ENCODE measurements at places on chromosomes 12 and 14.
A peak's percentile ranks its signal among the peaks of the same experiment; 100 is the strongest.

DNA sequence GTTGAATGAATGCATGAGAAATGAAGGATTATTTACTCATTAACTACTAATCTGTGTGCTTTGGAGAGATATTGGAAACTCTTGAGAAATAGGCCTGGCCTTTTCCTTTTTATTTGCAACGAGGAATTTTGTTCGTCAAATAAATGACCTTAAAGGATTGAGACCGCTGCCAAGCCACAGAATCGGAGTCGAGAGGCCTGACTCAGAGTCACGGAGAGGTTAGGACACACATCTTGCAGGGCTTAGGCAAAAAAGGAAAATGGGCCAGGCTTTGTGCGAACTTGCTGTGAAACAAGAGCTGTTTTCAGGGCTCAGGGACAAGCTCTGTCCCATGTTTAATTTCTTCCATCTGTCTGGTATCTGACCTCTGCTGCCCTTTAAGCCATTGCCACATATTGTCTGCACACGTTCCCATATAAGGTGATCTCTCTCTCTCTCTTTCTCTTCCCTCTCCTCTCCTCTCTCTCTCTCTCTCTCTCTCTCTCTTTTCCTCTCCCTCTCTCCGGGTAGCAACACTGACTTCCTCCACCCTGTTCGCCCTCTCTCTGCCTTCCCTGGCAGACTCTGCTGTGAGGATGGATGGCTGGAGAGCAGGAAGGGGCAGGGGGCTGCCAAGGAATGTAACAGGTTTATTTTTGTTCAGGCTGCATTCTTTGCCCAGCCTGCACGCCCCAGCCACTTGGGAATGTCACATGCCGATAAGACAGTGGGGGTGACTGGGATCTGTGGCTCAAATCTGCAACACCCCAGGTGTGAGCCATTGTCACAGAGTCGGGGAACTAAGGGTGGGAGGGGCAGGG is 14.9 kb upstream of the IFT81 start:
- DNase-seq: no peak

DNA sequence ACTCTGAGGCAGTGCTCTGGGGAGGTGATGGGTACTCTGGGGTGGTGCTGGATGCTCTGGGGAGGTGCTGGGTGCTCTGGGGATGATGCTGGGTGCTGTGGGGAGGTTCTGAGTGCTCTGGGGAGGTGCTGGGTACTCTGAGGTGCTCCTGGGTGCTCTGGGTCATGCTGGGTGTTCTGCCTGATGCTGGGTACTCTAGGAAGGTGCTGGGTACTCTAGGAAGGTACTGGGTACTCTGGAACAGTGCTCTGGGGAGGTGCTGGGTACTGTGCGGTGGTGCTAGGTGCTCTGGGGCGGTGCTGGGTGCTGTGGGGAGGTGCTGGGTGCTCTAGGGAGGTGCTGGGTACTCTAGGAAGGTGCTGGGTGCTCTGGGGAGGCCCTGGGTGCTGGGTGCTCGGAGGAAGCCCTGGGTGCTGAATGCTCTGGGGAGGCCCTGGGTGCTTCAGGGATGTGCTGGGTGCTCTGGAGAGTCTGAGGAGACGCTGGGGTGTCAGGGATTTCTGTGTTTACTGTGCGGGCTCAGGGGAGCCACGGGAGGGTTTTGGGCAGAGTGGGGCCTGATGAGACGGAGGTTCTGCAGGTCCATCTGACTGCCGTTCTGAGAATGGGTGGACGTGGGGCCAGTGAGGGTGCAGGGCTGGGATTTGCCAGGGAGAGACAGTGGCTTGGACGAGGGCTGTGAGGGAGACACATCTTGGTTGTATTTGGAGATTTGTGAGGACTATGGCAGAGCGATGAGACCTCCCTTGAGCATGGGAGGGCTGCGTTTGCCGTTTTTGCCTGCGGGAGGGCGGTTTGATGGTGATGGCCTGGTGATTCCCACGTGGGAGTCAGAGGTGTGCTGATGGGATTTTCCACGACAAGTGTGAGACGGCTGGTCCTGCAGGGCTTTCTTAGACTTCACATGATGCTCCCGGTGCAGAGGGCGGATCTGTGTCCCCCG is 30.0 kb downstream of the MMP17 start:
- DNase-seq: no peak

- no peak for DNase-seq
Measured at GRCh38 chr12:95721320-95721719, 69.2 kb downstream of the NTN4 start.

- no peak for DNase-seq
Measured at GRCh38 chr12:121107681-121108080, 25.0 kb upstream of the P2RX7 start.

DNA sequence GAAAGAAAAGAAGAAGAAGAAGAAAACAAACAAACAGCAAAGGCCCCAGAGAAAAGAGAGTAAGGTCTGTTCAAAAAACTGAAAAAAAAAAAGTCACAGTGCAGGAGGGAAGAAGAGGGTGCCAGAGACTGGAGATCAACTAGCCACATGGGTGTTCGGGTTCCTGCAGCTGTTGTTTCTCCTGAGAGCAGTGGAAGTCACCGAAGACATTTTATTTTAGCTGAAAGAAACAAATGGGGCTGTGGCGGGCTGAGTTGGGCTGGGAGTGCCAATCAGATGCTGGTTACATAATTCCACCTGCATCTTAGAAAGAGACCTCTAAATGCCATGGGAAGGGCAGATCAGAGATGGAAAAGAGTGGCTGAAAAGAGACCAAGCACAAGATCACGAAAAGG is 33.9 kb downstream of the ACTN1 start:
- no peak for DNase-seq

- no peak for DNase-seq
Measured at GRCh38 chr12:92224685-92225331, 79.2 kb upstream of the BTG1 start.

DNA sequence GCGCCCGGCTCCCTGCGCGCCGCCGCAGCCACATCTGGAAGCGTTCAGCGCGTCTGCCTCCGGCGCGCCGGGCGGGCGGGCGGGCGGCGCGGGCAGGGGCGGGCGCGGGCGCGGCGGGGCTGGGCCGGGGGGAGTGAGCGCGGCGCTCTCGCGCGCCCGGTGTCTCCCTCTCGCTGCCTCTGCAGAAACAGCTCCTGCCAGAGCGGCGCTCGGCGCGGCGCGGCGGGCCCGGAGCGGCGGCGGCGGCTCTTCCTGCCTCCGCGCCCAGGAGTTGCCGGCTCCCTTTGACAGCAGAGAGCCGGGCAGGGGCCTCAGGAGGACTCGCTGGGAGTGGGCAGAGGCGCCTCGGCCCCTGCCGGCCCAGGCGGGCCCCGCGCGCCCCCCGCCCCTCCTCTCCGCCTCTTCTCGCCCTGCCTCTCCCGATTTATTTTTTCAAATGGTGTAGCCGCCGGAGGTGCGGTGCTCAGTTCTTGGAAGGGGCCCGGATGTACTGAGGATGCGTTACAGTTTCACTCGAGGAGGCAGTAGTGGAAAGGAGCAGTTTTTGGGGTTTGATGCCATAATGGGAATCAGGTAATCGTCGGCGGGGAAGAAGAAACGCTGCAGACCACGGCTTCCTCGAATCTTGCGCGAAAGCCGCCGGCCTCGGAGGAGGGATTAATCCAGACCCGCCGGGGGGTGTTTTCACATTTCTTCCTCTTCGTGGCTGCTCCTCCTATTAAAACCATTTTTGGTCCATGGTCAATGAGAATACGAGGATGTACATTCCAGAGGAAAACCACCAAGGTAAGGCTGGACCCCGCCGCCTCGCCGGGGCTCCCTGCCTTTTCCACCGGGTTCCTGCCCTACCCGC is at the start of gene CACNA1C:
TSS of gene CACNA1C (plus strand) at position 162 of the 853 bp plus-strand sequence. CDS start at position 738, 576 bp downstream.
- DNase-seq: peak; percentile 60

DNA sequence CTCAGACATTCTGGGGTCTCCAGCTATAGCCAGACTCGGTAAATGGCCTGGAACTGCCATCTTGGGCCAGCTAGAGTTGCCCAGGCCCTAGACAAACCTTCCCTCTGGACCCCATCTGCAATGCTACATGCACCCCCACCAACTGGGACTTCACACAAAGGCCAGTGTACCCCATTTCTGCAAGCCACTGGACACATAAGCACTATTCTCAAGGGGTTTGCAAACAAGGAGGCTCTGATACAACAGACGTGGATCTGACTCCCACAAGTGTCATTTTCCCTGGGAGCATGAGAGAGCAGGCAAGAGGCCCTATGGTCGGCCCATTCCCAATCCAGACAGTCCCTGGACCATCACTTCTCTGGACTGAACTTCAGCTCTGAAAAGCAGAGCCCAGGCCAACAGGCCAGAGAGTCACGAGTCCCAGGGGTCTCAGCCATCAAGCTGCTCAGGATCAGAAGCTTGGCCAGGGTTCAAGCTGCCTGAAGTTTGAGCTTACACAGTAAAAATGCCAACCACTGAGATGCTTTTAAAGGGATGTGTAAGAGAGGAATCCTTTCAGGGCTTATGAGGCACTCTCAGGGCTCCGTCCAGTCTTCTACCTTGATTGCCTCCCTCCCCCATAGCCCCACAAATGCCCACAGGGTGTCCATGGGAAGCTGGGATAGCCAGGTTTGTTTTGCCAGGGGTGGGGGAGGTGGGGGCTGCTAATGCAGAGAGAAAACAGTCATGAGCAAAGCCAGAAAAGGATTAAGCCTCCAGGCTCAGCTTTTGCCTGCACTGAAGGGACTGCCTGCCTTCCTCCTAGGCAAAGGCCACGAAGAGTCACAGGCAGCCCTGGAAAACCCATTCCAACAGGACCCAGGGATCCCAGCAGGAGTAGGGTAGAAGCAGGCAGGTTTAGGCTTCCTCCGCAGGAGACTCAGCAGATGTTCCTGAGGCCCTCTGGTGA is 31.7 kb upstream of the PNMA1 start:
- no peak for DNase-seq

DNA sequence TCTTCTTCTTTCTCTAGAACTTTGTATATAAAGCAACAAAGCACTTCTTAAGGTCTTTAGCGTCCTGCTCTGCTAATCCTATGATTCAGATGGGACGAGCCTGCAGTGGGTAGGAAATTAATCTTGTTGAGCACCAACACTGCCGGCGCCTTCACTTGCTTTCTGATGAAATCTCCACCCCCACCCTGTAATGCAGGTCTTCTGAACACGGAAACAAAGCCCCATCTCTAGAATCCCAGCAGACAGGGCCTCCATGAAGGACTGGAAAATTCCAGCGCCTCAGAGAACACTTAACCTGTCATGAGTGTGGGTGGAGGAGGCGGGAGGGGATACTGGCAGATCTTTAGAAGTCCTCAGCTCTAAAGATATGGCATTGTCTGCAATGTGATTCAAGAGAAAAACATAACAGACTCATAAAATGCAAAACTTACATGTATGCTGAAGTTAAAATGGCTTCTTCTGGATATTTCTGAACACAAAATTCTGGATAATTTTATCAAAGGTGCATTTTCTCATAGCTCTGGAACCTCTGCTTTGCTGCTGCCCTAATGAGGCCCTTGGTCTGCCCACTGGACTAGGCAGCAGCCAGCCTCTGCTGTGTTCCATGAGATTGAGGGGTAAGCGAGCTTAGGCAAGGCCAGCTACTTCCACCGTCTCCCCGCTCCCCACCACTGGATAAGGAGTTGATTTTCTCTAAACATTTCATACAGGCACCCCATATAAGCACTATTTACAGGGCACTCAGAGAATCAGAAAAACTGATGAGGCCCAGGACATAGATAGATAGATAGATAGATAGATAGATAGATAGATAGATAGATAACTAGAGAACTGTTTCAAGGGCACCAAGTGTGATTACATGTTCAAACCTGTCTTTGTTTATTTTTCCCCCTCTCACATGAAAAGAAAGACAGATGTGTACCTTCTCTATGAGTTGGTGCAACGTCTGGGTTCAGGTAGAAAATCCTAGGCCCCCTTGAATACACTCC is 43.1 kb downstream of the ZFP36L1 start:
- no peak for DNase-seq

GRCh38 chr12:101552277-101552676 is 42.5 kb upstream of the MYBPC1 start:
- no peak for DNase-seq

DNA sequence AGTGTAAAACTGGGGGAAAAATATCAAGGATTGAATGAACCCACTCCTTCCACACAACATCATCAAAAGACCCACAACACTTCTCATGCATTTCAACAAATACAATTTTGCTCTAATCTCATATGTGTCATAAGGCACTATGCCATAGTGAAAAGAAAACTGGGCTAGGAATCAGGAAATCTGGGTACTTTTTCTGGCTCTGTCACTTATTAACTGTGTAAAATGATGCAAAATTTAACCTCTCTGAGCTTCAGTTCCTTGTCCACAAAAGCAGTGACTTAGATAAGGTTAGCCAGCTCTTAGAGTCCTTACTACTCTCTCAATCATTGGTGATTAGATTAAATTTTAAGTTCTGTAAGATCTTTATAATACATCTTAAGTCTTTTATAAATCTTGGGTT is 250.5 kb upstream of the SOX5 start:
- no peak for DNase-seq

- DNase-seq: no peak
Measured at GRCh38 chr14:75493592-75494087, 28.6 kb upstream of the BATF start.

DNA sequence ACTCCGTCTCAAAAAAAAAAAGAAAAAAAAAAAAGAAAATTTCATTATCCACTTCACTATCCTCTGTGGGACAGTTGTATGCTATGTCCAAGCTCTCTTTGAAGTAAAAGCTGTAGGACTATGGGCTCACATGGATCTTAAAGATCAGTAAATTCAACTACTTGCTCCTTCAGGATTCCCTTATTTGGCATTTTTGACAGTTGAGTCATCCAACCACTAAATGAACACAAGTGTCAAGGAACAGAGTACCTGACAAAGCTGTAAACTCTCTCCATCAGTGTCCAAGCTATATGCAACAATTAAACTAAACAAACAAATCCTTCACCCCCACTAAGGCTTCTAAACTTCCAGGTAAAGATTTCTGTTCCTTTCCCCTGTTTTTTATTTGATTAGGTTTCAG is 177.0 kb downstream of the CEP128 start:
- DNase-seq: no peak

GRCh38 chr12:20946732-20947131 is 136.2 kb downstream of the SLCO1B3 start:
- peak; percentile 13 for DNase-seq

GRCh38 chr14:83874662-83875061 is 1655.3 kb upstream of the FLRT2 start:
- DNase-seq: no peak

GRCh38 chr12:46131732-46132469 is 136.9 kb downstream of the SLC38A1 start:
- peak; percentile 9 for DNase-seq

DNA sequence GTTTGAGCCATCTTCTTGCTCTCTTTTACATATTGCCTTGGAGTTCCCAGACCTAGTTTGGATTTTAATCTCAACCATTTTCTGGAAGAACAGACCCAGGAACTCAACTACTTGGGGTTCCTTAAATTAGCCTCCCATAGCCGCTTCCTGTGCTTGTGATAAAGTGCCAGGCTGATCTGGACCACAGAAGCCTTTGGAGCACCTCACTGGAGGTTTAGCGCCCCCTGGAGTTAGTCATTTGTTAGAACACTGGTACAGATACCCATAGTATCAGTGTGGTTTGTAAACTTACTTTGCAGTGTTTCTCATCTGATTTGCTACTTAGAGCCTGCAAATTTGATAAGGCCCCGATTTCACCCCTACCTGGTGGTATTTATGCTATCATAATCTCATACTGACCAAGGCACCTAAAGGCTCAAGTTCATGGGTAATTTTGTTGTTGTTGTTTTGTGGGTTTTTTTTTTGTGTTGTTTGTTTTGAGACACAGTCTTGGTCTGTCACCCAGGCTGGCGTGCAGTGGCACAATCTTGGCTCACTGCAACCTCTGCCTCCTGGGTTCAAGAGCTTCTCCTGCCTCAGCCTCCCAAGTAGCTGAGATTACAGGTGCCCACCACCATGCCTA is 3.7 kb downstream of the UNC119B start:
- peak; percentile 68 for DNase-seq

- no peak for DNase-seq
Measured at GRCh38 chr14:57326253-57326652, 57.5 kb downstream of the AP5M1 start.

Measured in NCI-H2081 (cell line).